ENCODE measurements at places on chromosomes 1 and 21.
A peak's percentile ranks its signal among the peaks of the same experiment; 100 is the strongest.

GRCh38 chr1:32749332-32749731, 46.8 kb upstream of the SYNC start:
- DNase-seq, result no peak

- DNase-seq, result no peak
Measured at GRCh38 chr1:84497631-84498275, 8.4 kb upstream of the SPATA1 start.

DNA sequence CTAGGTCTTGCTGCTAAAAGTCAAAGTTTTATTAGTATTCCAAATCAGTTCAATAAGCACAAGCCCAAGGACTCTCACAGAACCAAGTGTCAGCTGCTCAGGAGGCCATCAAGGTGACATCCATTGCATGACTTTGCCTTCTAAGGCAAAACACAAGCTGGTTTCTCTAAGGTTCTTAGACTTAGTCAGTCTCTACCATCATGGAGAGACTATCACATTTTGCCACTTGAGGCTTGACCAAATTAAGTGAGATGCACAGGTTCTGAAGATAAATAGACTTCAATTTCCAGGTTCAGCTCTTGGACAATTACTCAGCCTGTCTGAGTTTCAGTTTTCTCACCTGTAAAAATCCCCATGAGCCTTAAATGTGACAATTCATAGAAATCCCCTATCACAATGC, 29.0 kb downstream of the TRIT1 start:
- DNase-seq, result no peak

DNA sequence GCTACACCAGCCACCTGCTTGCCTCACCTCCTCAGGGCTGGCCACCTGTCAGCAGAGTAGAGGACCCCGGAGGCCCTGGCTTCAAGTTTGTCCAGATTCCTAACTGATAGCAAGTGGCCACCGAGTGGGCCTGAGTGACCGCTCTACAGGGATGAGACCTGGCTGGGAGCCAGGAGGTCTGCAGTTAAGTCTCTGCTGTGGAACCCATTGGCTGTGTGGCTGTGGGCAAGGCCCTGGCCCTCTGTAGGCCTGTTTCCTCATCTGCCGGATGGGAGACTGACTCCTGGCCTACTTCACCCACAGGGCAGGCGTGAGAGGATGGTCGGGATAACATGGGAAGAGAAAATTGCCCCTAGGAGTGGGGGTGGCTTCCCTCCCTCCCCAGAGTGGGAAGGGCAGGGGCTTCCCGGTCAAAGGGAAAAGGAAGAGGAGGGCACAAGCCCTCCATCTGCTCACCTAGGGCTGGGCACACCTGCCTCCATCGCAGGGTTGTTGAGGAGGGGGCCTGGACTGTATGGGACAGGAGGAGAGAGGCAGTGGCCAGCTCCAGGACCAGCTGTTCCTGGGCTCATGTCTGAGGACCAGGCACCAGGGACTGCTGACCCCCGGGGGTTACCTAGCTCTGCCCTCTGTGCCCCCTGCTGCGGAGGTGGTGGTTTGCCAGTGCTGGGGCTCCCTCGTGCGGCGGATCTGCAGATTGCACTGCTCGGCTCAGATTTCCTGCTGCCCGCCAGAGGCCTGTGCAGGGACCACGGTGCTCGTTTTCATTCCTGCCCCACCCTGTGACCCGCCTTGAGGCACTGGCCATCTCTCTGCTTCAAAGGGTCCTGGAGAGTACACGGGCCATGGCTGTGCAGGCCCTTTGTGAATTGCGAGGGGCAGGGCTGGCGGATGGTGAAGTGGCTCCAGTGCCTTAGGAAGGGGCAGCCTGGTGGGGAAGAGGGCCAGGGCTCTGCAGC, 9.1 kb upstream of the MTFR1L start:
- DNase-seq, result no peak

DNA sequence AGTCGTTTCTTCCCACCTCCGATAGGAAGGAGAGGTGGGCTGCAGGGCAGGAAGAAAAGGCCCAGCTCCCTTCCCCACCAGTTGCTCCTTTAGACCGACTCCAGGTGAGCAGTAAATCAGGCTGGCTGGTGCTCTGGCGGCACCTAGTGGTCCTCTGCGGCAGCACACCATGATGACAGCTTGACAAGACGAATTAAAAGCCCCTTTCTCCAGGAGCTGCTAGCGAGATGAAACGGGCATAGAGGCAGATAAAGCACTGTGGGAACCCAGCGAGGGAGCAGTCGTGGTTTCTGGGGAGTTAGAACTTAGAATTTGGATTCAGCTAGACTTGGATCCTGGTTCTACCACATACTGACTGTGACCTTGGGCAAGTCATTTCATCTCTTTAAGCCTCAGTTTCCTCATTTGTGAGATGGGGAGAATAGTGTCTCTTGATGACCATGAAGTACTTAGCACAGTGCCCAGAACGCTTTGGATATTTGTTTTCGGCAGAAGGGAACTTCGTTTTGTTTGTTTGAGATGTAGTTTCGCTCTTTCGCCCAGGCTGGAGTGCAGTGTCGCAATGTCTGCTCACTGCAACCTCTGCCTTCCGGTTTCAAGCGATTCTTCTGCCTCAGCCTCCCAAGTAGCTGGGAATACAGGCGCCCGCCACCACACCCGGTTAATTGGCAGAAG, 21.8 kb upstream of the COL9A2 start:
- DNase-seq, result peak; percentile 69

GRCh38 chr1:209626346-209627026, 25.7 kb downstream of the LAMB3 start:
- no peak for DNase-seq

DNA sequence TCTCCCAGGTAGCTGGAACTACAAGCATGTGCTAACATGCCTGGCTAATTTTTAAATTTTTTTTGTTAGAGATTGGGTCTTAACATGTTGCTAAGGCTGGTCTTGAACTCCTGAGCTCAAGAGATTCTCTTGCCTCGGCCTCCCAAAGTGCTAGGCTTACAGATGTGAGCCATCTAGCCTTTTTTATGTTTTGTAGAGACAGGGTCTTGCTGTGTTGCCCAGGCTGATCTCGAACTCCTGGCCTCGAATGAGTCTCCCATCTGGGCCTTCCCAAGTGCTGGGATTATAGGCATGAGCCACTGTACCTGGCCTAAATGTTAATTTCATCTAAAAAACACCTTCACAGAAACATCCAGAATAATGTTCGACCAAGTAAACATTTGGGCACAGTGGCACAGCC, 48.6 kb downstream of the FNBP1L start:
- DNase-seq, result no peak

- DNase-seq, result no peak
Measured at GRCh38 chr1:85054664-85055063, 6.4 kb upstream of the MCOLN3 start.

- no peak for DNase-seq
Measured at GRCh38 chr1:98702976-98703375, 41.5 kb downstream of the SNX7 start.

DNA sequence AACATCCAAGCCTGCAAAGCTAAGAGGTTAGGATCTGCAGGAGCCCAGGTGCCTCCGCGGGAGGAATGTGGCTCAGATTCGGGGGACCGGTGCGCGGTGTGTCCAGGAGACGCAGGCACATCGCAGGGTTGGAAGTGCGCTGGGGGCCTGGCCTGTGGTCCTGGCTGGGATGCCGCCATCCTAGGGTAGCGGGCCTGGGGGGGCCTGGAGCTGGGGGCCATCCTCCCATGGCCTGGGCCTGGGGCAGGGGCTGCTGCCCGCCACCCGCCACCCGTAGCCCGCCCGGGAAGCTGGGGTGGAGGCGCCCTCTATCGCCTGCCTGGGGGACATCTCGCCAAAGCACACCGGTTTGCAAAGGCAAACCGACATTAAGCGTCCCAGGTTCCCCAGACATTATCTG, 170.6 kb upstream of the ARHGEF16 start:
- no peak for DNase-seq

DNA sequence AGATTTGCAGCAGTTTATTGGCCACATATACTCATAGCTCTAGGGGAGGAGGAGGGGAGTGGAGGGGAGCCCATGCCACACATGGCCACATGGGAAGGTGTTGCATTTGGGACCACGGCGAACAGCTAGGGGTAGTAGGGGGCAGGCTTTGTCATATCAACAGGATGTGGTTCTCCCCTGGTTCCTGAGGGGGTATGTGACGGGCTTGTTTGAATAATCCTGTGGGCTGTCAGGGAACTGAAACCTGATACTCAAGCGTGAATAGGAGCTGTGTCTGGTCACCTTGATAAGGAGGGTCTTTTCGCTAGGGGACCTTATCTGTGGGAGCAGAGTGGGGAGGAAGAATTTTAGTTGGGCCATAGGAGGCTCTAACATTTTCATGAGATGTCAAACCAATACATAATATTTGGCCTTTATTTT, 264.7 kb downstream of the CTH start:
- DNase-seq, result no peak

- no peak for DNase-seq
Measured at GRCh38 chr21:26599261-26599660, 26.2 kb upstream of the CYYR1 start.

DNA sequence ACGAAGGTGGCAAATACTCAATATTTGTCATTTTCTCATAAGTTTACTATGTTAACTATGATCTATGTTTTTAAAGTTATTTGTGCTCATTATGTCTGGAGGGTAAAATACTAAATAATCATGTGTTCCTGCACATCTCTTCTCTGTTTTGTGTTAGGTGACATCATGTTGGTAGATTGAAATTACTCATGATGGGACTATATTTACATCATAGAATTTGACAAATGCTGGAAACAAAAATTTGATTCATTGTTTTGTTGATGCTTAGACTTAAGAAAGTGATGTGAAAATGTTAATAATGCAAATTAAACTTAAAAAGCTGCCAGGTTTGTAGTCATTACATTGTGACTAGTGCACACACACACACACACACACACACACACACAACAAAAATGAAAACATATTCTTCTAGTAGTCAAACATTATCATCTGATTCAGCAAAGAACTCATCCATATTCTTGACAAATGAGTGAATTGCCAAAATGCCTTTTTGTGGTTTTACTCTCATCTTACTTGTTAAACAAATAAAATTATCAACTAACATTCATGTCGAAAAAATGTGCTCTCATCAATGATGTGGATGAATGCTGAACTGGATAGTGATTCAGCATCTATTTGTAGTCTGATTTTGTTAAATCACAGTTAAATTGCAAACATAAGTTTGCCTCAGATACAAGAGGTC, 870.7 kb downstream of the BRINP3 start:
- DNase-seq, result peak; percentile 84

- no peak for DNase-seq
Measured at GRCh38 chr1:172641492-172641891, 17.4 kb upstream of the FASLG start.

DNA sequence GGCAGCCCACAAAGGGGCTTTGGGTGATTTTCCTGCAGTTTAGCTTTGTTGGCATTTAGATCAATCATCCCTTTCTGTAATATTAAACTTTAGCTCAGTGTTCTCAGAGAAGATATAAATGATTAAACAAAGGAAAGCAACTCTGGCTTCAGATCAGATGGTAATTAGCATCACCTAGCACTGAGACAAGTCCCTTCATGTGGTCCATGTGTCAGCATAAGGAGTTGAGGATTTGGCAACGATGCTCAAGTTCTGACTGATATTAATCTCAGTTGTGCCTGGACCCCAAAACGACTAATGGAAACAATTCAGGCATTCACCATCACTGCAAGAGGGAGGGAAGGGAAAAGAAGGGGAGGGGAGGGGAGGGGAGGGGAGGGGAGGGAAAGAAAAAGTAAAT, 60.4 kb downstream of the SEC16B start:
- DNase-seq, result no peak

DNA sequence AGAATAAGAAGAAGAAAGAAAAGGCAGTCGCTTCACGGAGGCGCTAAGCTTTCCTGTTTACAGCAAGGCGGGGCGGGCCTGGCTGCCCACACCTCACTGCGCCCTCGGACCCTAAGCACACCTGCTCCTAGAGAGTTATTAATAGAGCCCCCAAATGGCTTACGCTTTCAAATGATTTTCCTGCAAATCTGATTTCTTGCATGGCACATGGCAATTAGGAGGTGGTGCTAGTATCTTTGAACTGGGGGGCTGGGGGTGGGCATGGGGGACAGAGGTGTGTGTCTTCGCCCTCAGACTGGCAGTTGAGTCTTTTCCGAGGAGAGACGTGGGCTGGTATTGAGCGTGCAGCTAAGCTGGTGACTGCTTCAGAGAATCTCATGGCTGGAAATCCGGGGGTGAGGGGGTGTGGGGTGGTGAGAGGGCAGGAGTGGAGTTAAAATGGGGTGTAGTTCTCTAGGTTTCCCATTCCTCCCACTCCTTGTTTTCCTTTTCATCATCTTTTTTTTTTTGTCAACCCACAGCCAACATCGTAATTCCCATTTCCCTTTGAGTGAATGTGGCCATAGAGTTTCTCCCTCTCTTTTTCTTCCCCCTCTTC, 1.3 kb downstream of the S1PR1 start:
- no peak for DNase-seq

DNA sequence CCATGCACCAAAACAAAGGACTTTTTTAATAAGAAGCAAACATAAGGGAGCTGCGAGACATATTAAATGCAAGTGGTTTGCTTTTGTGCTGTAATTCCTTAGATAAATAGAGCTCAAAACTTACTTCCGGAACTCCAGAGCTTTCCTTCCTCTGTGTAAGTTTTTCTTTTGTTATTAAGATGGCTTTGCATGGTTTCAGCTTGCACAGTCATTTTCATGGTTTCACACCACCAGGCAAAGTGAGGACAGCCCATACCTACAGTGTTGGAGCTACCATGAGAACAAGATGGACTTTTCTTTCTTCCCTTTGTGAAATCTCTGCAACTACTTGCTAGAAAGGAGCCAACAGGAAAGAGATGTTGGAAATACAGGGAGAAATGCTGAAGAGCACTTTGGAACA, 368.0 kb downstream of the SETD4 start:
- no peak for DNase-seq

GRCh38 chr1:15885269-15885668, 37.8 kb downstream of the SPEN start:
- DNase-seq, result no peak

- DNase-seq, result no peak
Measured at GRCh38 chr1:218642033-218642948, 297.2 kb downstream of the TGFB2 start.

- no peak for DNase-seq
Measured at GRCh38 chr1:245926888-245927287, 580.2 kb downstream of the SMYD3 start.

DNA sequence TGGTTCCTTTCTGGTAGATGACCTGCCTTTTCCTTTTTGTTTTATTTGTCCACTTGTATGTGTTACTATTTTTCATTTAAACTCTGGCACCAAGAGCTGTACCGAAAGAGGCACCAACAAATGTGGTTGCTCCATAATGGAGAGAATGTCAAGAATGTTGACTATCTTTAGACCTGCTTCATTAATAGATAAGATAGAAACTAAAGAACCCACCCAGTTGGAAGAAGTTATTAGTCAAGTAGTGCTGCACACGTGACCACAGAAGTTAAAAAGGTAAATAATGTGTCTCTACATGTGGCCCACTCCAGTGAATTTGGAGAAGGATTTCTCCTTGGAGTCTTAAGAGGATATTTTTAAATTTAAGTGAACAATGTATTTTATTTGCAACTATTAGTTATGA, 9.3 kb downstream of the ATP1A1 start:
- no peak for DNase-seq

- no peak for DNase-seq
Measured at GRCh38 chr1:243921111-243921510, 71.1 kb upstream of the AKT3 start.
